ENCODE measurements at places on chromosomes 3 and 15.

GRCh38 chr15:57533448-57533799 is 58.3 kb upstream of the MYZAP start:
- DNase-seq, result no peak

- peak; percentile 70 for DNase-seq
Observed at GRCh38 chr15:74781431-74782258, at the start of gene CSK. Gene CSK, plus strand, starts transcription at chr15:74782080. Its CDS starts 16,218 bp downstream, at chr15:74798298.

DNA sequence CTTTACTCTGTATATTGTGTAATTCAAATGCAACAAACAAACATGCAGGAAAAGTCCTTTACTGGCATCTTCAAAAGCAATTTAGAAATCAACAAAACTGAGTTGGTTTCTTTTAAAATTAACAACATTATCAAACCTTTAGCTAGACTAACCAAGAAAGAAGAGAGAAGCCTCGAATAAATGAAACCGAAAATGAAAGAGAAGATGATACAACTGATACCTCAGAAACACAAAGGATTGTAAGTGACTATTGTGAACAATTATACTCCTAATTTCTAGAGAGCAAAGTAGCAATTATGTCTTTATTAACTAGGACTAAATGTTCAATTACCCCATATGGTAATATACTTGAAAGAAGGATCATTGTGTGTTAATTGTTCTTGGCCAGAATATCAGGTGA is 49.2 kb upstream of the P3H2 start:
- no peak for DNase-seq

GRCh38 chr3:51819151-51819550 is 40.1 kb upstream of the IQCF6 start:
- DNase-seq, result no peak

DNA sequence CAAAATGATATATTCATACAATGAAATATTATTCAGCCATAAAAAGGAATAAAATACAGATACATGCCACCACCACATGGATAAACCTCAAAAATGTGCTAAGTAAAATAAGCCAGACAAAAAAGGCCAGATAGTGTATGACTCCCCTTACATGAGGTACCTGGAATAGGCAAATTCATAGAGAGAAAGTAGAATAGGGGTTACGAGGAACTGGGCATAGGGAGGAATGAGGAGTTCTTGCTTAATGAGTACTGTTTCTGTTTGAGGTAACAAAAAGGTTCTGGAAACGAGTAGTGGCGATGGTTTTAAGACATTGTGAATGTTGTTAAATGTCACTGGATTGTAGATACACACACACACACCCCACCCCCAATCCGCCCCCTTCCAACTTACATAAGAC is 8.2 kb downstream of the RAF1 start:
- DNase-seq, result no peak

DNA sequence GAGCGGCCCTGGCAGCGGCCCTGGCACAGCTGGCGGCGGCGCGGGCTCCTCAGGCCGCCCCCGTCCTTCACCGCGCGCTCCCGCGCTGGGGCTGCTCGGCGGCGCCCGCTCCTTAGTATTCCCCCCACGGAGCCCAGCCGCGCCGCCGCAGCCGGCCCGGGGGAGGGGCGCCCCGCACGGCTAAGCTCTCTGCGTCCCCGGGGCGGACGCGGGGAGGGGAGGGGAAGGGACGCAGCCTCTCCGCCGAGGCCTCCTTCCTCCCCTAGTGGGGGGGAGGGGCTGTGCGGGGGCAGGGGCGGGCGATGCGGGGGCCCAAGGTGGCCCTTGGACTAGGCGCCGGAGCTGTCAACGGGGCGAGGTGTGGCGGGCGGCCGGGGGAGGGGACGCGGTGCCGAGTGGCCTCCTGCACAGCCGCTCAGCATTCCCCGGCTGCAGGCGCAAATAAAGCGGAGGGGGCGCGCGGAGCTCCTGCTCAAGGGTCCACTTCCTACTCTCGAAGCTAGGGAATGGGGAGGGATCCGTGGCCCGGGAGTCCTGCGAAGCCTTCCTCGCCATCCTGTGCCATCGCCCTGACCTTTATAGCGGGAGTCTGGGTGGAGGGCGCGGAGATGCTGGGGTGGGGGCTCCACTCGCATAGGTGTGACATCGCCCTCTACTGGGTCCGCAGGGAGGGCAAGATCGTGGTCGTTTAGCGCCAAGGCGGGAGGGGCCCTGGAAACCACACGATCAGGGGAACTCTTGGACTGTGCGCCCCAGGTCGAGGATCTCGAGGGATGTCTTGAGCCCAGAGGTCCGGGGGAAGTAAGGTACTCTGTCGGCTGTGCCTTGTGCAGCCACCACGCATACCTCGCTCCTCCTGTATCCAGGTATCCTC is 22.2 kb downstream of the EPHB3 start:
- no peak for DNase-seq

- DNase-seq, result no peak
Observed at GRCh38 chr3:140580746-140581145, 97.1 kb upstream of the TRIM42 start.

- no peak for DNase-seq
Observed at GRCh38 chr3:158084651-158085050, 21.6 kb downstream of the SHOX2 start.

- no peak for DNase-seq
Observed at GRCh38 chr15:89340573-89340972, 5.9 kb upstream of the POLG start.

- no peak for DNase-seq
Observed at GRCh38 chr3:52065264-52065756, 8.9 kb upstream of the DUSP7 start.

GRCh38 chr3:190539526-190539925 is 25.6 kb downstream of the IL1RAP start:
- DNase-seq, result no peak

DNA sequence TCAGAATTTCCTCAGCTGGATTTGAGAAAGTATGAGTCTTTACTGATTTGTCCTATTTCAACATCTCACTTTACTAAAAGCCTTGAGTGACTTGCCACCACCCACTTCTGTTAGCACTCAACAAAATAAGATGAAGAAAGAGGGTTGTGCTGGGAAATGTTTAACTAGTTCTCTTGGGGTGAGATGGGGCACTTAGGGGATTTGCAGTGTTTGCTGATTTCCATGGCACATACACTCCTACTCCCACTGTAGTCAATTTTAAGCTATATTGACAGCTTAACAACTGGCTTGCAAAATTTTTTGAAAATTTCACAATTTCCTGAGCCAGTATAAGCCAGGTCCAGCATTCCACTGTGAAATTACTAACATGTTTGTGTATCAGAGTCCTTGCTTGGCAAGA is 463.1 kb upstream of the ARHGEF26 start:
- no peak for DNase-seq

DNA sequence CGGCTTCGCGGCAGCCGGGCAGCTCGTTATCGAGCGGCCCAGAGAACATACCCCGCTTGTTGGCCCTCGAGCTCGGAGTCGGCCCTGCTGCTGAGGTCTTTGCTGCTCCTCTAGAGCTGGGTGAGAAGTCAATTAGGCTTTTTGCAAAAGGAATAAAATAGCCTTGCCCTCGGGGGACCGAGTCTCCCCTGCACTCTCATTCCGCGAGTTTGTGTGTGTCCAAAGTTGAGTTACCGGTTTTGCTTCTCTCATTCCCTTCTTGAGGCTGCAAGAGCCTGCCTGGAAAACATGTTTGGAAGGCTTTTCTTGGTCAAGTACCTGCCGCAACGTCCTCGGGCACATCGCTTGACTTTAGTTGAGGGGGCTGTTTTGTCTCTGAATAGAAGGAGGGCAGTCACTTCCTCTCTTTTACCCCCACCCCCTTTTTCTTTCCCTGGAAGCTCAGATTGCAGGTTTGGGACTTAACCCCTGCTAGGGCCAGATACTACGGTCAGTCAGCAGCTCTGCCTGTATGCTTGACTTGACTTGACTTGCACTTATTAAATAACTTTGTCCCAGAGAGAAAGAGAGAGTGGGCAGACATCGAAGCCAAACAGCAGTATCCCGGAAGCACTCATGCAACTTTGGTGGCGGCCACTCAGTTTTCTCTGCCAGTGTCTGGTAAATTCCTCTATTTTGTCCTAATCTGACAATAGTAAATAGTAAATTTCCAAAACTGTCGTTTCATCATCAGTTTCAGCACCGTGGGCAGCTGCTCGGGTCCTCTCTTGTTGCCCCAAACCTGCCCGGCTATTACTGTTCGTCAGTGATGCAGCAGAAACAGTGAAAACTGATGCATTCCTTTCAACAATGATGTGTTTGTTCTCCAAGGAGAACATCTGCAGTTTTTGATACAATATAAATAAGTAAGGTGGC is 609 bp downstream of the RNF13 start:
- no peak for DNase-seq

DNA sequence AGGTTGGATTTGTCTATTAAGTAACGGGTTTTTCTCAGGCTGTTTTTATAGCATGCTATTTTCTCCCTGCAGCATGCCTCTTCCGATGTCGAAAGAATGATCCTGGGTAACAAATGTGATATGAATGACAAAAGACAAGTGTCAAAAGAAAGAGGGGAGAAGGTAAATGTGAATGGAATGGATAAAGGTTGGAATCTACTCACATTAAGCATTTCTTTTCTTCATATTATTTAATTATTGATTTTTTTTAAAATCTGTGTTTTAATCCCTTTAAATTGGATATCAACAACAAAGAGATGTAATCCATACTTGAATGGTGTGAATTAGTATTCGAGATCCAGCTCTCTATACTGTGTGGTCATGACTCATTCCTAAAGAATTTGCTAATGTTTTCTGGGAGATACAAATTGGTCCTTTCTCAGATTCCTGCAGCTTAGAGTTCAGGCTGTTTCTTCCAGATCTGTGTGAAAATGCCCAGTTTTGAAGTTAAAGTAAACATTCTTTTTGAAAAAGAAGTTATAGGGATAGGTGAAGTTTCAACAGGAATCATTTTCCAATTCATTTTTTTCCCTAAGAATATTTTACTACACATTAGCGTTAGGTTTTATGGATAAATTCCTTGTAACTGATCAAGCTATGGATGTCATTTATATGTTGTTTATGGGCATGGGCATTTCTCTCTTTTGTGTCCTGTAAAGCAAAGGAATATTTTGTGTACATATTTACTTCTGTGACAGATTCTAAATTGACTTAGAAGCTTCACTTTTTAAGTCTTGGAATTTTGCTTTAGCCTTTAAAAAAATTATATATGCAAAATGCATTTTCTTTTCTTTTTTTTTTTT is 20.8 kb upstream of the APH1B start:
- DNase-seq, result no peak

- no peak for DNase-seq
Observed at GRCh38 chr3:67808906-67809305, 154.5 kb upstream of the SUCLG2 start.

DNA sequence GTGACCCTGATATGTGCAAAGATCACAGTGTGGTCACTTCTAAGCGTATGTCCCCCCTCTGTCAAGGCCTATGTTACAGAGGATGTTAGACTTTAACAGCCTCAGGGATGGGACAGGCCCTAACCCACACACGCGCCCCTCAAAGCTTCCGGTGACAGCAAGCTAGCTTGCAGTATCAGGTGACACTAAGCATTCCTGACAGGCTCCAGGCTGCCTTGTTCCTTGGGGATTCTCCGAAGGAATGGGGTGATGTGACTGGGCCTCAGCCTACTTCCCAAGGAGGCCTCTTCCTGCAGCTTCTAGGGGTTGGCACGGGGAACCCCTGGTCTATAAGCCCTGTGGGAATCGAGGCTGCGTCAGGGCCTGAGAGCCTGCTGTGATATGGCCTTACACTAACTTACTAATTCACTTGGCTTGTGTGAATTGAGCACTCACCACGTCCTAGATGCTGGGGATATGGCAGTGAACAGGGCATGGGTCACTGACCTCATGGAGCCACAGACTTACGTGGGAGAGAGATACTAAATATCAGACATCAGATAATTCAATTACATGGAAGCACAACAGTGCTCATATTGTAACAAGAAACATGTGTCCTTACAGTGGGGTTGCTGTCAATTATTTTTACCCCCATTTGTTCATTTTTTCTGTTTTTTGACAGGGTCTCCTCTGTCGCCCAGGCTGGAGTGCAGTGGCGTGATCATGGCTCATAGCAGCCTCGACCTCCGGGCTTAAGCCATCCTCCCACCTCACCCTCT is 11.4 kb upstream of the SPTBN5 start:
- no peak for DNase-seq

- DNase-seq, result no peak
Observed at GRCh38 chr3:84487296-84487695, 471.5 kb upstream of the CADM2 start.

DNA sequence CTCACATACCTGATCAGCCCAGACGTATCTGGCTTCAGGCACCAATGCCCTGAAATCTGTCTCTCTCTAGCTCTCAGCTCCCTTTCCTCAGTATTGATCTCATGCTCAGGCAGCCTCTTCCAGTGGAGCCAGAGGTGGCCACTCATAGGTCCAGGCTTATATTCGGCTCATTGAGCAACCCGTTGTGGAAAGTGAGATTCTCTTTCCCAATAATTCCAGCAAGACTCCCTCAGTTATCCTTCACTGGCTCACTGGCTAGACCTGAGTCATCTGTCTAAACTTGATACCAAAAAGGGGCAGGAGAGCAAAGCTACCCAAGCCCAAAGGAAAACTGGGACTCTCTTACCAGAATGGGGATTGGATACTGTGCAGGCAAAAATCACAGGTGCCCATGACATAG is 33.4 kb upstream of the FRMD4B start:
- no peak for DNase-seq

DNA sequence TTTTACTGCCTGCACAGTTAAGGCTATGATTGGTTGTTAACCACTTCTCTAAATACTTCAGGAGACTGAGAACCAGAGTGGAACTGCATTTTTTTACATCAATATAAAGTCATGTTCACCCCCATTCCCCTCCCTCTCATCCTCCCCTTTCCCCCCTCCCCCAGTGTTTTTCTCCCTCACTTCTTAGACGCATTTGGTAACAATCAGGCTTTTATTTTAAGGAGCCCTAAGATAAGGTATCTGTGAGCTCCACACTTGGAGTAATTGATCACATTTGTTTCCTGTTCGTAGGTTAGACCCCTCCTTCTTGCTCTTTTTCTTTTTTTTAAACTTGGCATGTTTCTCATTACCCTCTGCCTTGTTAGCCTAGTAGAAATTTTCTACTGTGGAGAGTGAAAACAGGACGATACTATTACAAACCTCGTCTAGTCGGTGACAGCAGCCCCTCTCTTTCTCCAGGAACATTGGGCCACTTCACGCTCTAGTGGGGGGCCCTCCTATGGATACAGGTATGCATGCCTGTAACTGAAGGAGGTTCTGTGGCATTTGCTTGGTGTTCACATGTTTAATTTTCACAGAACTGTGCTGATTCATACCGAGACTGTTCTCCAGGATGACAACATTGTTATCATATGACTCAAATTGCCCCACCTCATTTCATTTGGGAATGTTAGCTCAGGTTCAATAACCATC is 314.4 kb downstream of the MECOM start:
- no peak for DNase-seq

GRCh38 chr15:54064365-54064764 is 86.1 kb downstream of the UNC13C start:
- no peak for DNase-seq

GRCh38 chr15:62047282-62047827 is 12.9 kb downstream of the VPS13C start:
- DNase-seq, result no peak
